Naive B cell (primary cell): ENCODE measurements at places on chromosomes 5 and 9.

- no peak for DNase-seq
Measured at GRCh38 chr5:72294473-72294872, 25.6 kb downstream of the MRPS27 start.

DNA sequence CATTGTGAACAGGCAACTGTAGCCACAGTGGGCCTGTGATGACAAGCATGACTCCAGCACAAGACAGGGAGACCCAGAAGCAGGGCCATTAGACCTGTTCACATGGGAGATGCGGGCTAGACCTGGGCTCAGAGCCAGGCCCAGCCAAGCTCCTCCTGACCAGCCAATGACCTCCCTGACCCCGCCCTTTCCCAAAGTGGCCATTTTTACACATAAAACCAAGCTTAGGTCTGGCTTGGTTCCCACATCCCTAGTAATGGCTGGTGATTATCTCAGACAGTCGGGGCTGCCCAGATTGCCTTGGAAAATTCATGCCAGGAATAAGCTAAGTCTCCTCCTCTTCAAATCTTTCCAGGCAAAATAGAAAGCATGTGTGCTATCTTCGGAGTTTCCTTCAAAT lies 94.1 kb downstream of the FRMD3 start:
- no peak for DNase-seq

GRCh38 chr5:41277476-41278245 lies 64.3 kb upstream of the C6 start:
- DNase-seq = no peak

DNA sequence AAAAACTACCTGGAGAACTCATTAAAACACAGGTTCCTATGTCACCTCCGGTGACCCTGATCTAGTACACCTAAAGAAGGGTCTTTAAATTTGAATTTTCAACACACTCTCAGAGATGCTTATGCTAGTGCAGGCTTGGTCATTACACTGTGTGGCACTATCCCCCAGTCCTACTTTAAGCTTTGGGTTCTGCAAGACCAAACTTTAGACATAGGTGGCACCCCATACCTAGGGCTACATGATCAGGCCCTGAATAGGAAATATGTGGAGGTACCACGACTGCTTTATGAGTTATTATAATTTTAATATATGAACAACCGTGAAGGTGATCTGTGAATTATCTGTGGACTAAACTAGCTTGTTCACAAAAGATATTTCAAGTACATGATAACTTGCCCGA lies 201.3 kb upstream of the OR13F1 start:
- DNase-seq = no peak

DNA sequence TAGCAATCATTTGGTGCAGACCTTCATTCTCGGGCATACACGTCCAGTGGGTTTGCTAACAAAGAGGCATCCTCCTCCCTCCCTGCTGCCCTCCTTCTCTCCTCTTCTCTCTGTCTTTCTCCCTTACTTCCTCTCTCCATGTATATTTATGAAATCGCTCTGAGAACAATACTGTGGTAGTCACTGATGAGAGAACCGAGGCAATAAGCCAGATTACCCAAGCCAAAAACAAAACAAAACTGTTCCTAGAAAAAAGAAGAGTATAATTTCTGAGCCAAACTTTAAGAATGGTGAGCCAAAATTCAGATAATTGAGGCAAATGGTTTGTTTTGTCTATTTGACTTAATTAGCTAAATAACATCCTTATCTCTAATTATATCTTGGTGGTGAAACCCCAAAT lies 15.8 kb upstream of the HMHB1 start:
- DNase-seq = no peak

- no peak for DNase-seq
Measured at GRCh38 chr5:40572937-40573336, 106.8 kb upstream of the PTGER4 start.

DNA sequence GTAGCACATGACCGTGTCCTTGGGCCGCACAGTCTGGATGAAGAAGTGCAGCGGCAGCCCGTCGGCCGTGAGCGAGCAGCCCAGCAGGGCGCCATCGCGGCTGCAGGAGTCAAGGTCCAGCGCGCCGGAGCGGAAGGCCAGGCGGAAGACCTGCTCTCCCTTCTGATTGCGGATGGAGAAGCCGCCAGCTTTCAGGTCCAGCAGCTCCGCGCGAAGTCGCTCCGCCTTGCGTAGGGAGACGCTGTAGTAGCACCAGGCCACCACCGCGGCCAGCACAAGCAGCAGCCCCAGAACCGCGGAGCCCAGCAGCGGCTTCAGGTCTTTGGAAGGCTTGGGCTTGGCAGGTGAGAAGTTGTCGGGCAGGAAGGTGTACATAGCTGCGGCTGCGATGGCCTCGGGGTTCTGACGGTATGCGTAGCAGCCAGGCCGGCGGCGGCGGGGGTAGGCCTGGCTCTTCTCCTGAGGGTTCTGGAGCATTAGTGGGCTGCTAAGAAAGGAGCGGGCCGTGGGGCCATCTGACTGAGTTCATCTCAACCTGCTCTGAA lies 4.2 kb downstream of the MYORG start:
- DNase-seq = no peak

- no peak for DNase-seq
Measured at GRCh38 chr5:161284445-161284844, 262.1 kb downstream of the GABRB2 start.

DNA sequence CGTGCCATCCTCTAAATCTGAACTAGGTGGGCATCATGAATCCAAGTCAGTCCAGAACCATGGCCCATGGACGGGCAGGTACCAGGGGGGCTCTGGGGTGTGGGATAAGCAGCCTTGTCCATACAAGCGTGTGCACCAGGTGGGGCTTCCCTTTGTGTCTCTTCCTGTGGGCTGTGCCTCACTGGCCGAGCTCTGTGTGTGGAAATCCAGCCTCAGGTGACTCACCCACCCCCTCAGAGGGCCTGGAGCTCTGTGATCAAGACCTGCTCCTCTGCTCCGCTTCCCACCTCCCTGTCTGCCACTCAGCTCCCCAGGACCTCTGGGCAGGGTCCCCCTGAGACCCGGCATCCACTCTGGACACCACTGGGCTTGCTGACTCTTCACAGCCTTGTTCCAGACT lies 33.0 kb downstream of the GADD45G start:
- no peak for DNase-seq

DNA sequence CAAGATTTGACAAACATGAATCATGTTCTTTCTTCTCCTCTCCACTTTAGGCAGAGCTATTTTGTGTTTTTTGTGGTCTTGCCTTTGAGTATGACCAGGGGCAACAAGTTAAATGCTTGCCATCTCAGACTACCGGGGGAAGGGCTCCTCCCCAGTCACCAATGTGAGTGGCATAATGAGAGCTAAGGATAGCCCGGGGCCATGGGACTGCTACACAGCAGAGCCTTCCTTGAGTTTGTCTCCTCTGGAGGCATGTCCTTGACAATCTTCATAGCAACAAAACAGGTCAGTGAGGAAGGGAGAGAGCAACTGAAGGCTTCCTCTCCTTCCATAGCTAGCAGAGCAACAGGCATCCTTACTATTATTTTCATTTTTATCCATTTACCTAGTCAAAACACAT lies 299.3 kb downstream of the ENC1 start:
- DNase-seq = no peak

GRCh38 chr9:18660001-18660400 lies 186.0 kb downstream of the ADAMTSL1 start:
- no peak for DNase-seq

GRCh38 chr9:86804011-86804410 lies 143.3 kb downstream of the GAS1 start:
- no peak for DNase-seq

GRCh38 chr5:10913841-10914240 lies 152.8 kb upstream of the DAP start:
- DNase-seq = no peak

DNA sequence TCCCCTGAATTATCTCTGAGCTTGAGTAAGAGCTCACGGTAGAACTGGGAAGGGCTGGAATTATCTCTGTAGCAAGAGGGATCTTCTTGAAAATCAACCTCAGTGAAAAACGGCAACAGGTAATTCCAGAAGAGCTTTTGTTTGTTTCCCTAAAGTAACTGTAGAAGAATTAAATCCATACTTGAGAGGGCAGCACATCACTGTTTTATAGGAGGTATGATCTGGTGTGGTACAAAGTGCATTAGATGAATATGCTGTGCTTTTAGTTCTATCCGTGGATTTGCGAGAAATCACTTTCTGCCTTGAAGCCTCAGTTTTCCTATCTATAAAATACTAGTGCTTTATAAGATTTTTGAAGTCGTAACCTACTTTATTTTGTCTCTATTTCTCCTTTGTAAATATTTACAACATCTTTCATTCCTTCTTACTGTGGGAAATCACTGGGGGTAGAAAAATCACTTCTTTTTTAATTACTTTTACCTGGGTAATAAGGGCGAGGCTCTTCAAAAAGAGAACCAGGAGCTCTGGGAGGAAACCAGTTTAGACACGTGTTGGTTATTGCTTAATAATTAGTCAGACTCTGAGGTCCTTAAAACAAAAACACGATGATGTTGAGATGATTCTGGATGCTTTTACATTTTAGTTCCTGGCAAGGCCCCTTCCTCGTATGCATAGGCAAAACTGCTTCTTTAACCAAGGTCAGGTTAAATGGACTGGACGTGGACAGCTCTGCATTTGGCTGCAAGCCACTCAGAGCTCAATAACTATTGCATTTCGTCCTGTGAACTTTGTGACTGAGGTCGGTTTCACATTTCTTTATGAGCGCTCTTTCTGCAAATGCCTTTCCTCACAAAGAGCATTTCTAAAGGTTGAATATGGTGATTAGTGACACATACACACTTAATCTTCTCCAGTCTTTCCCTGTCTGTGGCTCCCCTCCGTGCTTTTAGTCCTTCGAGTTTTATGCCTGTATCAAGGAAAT lies 376.1 kb downstream of the BRINP1 start:
- DNase-seq = no peak

DNA sequence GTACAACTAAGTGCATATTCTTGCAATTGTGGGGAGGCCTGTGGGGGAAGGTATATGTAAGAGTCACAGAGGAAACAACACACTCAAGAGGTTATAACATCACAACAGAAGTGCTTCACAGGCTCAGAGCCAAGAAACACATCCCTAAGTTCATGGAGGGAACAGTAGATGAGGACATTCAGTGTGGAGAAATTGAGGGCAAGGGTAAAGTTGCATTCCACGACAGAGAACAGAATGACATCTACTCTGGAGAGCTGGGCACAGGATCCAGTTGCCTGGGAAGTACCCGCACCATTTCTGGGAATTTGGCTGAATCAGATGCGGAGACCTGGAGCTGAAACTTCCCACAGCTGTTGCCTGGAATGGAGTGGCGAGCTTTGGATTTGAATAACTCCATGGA lies 197.2 kb downstream of the NXNL2 start:
- no peak for DNase-seq

- no peak for DNase-seq
Measured at GRCh38 chr5:91830361-91830953, 447.3 kb upstream of the ARRDC3 start.

DNA sequence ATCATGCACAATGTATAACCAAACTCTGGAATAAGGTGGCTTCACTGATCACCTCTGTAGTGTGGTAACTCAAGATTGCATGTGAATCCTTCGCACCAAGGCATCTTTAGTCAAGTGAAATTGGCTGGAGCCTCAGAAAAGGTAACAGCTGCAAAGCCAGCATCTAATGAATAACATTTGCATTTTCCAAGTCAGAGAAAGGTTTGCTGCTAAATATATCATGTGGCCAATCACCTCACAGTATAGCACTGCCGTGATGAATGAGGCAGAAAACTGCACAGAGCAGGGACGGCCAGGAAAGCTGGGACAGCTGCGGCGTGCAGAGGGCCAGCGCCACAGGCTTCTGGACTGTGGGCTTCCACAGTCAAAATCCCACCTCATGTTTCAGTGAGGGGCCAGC lies 18.5 kb downstream of the MRPS27 start:
- DNase-seq = no peak

GRCh38 chr5:93428868-93429267 lies 152.2 kb downstream of the NR2F1-AS1 start:
- DNase-seq = no peak

DNA sequence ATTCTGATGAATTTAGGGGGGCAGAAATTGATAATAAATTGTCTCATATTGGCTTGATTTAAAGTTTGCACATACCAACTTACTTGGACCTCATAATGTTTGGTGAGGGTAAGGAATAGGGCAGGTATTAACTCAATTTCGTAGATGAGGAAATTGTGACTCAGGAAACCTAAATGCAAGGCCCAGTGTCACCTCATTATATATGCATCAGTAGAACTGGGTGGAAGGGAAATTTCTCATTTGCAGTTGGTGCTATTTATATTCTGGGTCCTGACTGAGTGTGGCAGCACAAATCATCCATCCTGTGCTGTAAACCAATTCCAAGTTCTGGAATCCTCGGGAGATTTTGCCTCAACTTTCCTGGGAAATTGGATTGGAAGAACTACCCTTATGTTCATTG lies 103.0 kb downstream of the SPATA31D1 start:
- DNase-seq = peak; percentile 39

- DNase-seq = no peak
Measured at GRCh38 chr5:147081311-147081764, 153.5 kb upstream of the STK32A start.

GRCh38 chr5:44981708-44982107 lies 173.0 kb downstream of the MRPS30 start:
- DNase-seq = no peak

DNA sequence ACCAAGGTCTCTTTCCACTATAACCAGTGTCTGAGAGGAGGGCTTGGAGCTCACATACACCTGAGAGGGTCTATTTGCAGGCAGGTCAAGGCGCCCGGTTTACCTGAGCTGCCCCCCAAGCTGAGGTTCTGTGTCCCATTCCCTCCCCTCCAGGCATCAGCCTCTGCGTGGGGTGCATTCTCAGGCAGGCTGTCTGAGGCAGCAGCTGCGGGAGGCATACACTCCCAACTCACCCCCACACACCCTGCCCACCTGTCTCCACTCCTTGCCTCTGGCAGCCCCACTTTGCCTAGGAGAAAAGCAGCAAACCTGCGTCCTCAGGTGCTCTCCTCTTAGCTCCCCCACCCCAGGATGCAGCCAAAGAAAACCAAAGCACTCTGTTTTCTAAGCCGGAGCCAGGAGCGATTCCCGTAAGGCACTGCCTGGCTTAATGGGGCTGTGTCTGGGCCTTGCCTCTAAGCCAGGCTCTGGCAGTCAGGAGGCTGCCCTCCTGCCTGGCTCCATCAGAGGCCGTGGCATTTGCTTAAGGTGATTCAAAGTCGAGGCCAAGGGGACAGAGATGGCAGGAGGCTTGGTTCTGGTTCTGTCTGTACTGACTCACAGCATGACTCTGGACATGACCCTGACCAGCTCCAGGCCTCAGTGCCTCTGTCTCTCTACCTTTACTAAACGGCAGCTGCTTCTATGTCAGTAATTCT lies 139.2 kb upstream of the TRIM32 start:
- DNase-seq = no peak

- no peak for DNase-seq
Measured at GRCh38 chr9:68536876-68537615, 3.6 kb downstream of the TMEM252 start.

- DNase-seq = no peak
Measured at GRCh38 chr5:21792748-21793147, 1060.4 kb downstream of the CDH12 start.
